Urothelium cell line (cell line): ENCODE measurements at places on chromosomes 2 and 18.
A peak's percentile ranks its signal among the peaks of the same experiment; 100 is the strongest.

DNA sequence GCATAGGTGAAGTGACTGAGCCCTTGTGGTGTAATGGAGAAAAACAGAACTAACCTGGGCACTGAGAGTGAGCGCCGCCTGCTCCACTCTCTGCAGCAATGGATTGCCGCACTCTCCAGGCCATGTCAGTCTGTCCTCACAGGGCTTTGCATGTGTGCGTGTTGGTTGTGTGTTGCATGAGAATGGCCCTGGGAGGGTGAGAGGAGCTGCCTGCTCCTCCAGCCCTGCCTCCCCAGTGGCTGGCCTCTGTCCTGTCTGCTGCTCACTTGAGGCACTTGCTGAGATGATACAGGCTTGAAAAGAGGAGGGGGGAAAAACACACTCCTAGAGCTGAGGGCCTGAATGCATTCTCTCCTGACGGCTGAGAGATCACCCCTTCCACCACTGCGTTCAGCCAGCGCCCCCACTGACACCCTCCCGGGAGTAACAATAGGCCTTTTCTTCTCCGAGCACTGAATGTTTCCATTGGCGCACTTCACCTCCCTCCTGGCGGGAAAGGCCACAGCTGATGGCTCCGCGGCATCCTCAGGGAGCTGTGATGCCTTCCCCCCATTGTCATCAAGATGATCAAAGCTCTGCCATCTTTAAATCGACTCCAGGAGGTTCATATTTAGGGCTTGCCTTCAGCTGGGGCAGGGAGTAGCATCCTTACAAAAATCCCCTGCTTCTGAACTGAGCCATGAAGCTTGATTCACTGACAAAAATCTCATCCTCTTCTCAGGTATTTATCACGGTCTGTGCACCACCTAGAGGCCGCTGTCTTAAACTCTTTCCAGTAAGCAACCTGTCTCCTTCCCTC is 49.9 kb upstream of the DAPL1 start:
- peak; percentile 53 for DNase-seq

- no peak for DNase-seq
Measured at GRCh38 chr18:12032786-12033642, 51.7 kb downstream of the IMPA2 start.

DNA sequence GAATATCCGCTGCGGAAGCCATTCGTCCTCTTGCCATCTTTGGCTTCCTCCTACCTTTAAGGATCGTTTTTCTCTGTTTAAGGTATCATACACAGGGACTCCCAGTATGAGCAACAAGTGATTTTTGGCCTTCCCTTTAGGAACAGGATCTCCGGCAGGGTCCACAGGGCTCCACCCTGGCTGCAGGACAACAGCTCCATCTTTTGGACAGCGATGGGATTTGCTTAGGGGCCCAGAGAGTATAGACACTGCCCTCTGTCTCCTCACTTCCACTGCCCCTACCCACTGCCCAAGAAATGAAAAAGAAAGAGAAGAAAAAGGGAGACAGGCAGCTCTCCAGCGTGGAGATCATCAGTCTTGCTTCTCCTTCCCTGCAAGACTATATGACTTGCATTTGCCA is 224.5 kb downstream of the UXS1 start:
- DNase-seq, result no peak

DNA sequence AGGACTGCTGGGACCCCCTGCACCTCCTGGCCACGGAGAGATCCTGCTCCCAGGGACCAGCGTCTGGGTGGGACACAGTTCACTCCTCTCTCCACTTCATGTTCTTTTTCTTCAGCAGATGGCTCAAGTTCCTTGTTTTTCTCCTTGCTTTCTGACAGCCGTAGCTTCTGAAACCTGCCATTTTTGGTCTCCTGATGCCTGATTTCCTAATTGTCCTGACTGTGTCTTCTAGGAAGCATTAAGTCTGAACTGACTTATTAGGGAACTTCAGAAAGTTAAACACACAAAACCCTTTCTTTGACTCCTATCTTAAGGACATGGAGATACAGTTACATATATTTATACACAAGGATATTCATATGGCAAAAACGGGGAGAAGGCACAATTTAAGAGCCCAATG is 22.7 kb downstream of the CNNM4 start:
- DNase-seq, result no peak

DNA sequence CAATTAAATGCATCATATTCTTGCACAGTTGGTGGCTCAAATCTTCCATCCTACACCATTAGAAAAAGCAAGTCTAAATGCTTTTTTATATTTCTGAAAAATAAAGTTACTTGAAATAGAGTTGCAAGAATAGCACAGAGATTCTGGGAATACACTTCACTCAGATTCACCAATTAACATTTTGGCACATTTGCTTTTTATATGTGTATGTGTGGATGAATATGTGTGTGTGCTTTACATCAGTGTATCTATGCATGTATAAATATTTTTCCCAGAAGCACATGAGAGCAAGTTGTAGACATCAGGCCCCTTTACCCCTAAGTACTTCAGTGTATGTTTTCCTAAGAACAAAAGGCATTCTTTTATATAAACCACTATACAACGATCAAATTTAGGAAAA is 27.6 kb upstream of the MSH2 start:
- DNase-seq, result no peak

DNA sequence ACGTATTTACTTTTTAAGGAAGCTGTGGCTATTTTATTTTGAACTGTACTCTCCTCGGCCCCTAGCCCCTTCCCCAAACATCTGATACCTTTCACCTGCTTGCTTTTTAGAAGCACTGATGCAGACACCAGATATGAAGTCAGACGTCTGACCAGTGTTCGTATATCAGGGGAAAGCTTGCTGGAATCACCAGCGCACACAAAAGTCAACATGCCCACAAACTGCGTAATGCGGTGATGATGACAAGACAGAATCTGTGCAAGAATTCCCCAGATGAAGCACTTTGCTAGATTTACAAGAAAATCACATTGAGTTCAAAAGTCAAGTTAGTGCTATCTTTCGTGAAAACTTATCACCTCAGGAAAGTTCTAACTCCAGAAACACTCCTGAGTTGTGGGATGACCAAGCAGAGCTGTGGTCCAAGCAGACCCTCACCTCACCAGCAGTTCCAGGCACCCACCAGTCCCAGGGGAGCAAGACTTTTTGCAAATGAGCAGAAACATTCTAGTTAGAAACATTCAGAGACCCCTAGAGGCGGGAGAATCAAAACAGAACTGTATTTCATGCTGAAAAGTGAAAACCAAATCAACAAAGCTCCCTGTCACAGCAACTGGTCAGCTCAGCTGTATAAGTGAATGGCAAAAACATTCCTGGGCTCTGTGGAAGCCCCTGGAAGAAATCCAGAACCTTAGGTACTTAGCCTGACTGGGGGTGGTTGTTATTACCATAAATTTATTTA is 55.7 kb downstream of the INO80C start:
- no peak for DNase-seq

GRCh38 chr2:171966235-171966634 is 33.5 kb upstream of the METAP1D start:
- DNase-seq, result no peak

DNA sequence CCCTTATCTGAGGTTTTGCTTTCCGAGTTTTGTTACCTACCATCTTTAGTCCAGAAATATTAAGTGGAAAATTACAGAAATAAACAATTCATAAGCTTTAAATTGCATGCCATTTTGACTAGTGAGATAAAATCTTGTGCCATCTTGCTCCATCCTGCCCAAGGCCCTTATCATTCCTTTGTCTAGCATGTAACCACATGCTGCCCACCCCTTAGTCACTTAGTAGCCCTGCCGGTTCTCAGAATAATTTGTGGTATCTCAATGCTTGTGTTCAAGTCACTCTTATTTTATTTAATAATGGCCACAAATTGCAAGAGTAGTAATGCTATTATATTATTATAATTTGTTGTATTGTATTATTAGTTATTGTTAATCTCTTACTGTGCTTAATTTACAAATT is 36.8 kb upstream of the VPS54 start:
- DNase-seq, result no peak

DNA sequence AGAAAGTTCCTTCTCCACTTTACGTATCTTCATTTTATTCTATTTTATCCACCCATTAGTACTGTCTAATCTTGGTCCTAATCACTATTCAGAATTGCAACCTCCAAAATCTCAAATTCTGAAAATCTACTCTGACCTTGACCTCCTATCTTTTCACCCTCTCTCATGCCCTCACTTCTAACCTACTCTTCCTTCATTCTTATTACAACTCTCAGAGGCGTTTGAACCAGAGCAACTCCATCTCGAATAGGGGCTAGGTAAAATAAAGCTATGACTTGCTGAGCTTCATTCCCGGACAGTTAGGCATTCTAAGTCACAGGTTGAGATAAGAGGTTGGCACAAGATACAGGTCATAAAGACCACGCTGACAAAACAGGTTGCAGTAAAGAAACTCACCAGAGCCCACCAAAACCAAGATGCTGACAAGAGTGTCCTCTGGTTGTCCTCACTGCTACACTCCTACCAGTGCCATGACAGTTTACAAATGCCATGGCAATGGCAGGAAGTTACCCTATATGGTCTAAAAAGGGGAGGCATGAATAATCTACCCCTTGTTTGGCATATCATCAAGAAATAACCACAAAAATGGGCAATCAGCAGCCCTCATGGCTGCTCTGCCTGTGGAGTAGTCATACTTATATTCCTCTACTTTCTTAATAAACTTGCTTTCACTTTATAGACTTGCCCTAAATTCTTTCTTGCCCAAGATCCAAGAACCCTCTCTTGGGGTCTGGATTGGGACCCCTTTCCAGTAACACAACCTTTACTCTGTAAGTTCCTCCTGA is 11.4 kb downstream of the CCDC88A start:
- DNase-seq, result no peak

DNA sequence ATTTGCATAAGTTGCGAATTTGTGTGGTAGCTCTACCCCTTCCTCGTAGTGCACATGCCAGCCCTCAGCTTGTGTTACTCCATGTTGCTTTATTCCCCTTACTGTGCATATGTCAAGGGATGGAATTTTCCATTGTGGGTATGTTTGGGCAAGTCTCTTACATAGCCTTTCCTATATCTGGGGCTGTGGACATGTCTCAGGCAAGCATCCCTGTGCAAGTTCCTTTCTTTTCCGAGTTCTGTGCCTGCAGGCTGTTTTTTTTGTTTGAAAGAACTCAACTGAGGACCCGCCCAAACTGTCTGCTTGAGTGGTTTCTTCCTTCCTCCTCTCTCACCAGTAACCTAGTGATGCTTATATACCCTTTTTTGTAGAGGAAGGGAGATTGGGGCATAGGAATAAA is 1739.1 kb upstream of the PIK3C3 start:
- DNase-seq, result no peak

GRCh38 chr2:220269367-220269766 is 641.9 kb downstream of the SLC4A3 start:
- no peak for DNase-seq

DNA sequence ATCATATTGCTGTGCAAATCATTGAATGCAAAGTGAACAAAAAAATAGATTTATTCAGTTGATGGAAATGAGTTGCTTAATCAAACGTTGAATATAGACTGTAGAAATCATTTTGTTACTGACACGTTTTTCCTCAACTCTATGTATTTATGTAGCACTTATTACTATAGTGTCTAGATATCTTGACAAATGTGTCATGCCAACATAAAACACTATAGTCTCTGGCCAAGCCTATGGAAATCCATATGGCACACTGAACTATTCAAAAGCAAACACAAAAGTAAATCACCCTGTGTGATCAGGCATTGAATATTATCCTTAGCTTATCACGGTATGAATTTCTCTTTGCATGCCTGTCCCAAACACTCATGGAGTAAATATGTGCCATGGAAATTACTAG is 131.3 kb downstream of the ZNF804A start:
- no peak for DNase-seq

DNA sequence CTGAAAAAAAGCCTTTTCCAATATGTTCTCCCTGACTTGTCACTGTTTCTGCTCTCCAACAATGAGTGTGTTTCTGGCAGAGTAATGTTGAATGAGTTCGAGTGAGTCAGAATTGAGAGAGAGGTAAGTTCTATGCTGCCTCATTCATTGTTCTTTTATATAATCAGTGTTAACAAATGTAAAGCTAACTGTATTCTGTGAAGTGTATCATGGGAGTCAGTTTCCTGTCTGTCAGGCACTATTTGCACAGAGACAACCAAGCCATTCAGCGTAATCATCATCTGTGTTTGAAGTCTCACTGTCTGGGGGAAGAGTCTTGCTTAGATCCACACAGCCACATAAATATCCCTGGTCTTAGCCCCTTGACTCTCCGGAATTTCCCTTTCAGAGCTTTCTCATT is 22.0 kb upstream of the UPP2 start:
- no peak for DNase-seq

DNA sequence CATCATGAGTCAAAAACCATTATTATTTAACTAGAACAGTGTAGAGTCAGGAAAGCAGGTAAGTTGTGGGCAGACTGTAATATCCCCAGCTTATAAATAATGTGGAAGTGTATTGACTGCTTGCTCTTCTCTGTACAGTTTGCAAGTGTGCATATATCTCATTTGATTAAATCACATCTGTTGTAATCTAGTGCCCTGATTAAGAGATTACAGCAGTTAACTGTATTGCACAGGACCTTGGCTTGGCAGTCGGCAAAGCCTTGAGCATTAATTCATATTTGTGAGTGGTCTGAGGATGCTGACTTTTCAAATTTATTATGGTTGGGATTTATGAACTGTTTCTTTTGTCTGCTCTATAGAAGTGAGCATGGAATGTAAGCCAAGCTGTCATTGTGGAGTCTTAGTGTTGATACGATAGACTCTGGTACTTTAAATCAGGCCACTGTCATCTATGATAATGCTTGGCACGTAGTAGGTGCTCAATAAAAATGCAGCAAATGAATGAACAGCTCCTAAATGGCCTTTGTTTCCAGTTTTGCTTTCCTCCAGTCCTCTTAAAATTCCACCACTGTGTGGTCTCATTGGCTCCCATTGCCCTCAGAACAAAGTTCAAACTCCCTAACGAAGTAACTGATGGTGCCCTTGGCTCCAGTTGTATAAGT is 48.3 kb downstream of the RAB31 start:
- DNase-seq, result no peak

DNA sequence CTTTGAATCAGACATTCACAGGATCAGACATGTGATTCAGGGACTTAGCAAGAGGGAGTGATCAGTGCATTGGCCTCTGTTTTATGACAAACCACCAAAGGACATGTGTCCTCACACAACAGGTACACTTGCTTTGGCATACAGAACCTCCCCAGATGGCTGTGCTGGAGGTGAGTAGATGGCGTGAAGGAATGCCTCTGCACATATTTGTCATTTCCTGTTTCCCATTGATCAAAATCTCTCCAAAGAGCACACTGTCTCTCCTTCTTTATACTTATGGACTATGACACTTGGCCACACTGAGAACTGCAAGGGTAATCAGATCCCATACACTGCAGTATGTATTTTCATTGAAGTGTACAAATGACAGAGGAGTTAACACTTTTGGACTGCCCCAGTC is 927.6 kb downstream of the TSN start:
- DNase-seq, result no peak
